ENCODE measurements at places on chromosomes 1 and 21.
A peak's percentile ranks its signal among the peaks of the same experiment; 100 is the strongest.

GRCh38 chr1:228390649-228391048, 16.0 kb downstream of the TRIM11 start:
- DNase-seq, result no peak

GRCh38 chr21:45366931-45367401, 38.0 kb upstream of the COL18A1 start:
- DNase-seq, result no peak

DNA sequence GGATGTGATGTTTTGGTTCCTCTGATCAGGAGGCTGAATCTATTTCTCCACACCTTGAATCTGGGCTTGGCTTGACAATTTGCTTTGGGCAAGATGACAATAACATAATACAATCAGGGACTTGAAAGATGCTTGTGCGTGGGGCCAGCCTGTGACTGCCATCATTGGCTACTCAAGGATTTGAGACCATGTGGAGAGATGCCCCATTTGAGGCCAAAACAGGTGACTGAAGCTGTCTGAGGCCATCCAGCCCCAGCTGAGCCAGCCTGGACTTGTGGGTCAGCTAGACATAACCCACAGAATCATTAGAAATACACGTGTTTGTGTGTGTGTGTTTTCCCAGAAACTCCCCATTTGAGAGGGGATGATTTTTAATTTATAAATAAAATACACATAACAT, 421.5 kb downstream of the PTPRU start:
- no peak for DNase-seq

GRCh38 chr1:6414881-6415626, 4.7 kb downstream of the HES2 start:
- DNase-seq, result no peak

GRCh38 chr1:110872745-110873720, at the start of gene CD53:
Gene CD53 (plus strand): TSS chr1:110873148. CDS start chr1:110891409, 18,261 bp downstream.
- DNase-seq, result peak; percentile 28

- no peak for DNase-seq
Observed at GRCh38 chr1:203539831-203540546, 46.0 kb downstream of the OPTC start.

DNA sequence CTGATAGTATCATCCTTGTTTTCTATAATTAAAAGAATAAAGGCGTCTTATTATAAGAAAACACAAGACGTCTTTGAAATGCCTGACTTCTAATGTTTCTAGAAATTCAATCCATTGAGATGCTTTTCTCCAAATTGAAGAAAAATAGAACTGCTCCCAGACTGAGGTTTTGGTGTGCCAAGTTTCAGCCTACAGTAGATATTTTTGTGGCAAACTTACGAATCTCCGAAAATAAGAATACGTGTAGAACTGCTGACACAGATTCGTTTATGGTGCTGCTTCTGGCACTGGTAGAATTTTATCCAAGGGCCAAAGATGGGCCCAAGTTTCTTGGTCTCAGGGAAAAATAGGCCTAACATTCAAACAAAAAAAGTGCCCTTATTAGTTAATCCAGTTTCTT, 554.5 kb upstream of the NR5A2 start:
- DNase-seq, result no peak

GRCh38 chr1:229452956-229453801, 19.3 kb upstream of the ACTA1 start:
- DNase-seq, result no peak

DNA sequence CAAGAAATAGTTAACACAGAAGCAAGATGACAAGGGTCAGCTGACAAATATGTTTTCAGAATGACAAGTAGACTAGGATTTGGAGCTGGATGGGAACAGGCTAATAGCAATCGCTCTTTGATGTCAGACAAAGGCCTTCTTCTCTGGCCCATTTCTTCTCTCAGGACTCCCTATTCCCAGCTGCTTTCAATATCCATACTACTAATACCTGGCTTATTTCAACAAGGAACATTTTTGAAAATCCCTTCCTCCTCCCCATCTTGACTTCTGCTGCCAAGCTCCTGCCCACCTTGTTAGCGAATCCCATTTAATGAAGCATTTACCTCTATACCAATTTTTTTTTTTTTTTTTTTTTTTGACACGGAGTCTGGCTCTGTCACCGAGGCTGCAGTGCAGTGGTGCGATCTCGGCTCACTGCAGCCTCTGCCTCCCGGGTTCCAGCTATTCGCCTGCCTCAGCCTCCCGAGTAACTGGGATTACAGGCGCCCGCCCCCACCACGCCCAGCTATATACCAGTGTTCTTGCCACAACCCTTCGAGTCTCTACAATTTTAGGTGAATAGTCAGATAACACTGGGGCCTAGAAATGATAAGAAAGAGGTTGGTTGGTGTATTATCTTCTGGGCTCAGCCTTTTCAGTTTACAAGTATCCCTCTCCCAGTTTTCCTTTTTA, 68.4 kb downstream of the MACF1 start:
- no peak for DNase-seq

- no peak for DNase-seq
Observed at GRCh38 chr21:14523234-14523633, 22.9 kb downstream of the SAMSN1 start.
